A673 (cell line): ENCODE measurements at places on chromosomes 4 and X. TPM values are rescaled to one million over a fixed set of nuclear protein-coding genes. Genes with fewer than 3 reads are reported as not detected.

- peaks cover 12% of the 10 kb centered on the region for H3K27me3 ChIP-seq
- H3K4me3 ChIP-seq = no peak overlapping the region
- no peak for DNase-seq
Observed at GRCh38 chrX:115499112-115499805, 61.7 kb upstream of the PLS3 start.

DNA sequence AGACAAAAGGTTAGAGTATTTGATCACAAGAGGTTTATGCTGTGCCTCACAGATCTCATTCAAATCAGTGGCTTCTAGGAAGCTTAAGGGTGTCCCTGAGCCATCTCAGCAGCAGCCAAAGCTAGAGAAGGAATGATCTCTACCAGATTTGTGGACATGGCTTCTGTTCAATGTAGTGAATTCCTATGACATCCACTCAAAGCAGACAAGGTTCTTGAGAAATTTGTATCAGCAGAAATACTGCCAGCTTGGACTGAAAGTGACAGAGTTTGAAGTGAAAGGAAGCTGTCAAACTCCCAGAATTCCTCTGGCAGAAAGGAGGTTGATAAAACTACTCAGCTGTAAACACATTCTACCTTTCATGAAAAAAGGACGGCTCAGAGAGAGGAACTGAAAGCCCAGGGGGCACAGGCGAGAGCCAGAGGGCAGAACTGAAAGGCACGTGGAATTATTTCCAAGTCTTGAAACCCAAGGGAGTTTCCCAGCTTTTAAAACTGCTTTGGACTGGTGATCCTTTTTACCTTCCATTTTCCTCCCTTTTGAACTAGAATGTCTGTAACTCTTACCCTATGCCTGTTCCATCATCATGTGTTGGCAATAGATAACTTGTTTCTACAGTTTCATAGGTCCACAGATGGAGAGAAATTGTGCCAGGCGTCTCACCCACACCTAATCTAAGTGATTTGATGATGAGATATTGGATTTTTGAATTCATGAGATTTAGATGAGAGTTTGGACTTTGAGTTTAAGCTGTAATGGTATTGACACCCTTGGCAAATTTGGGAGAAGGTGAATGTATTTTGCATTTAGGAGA lies 14.5 kb upstream of the MED14 start:
- no peak overlapping the region for H3K4me3 ChIP-seq
- peaks cover 6% of the 10 kb centered on the region for H3K27me3 ChIP-seq
- H3K27ac ChIP-seq = no peak overlapping the region
- no peak for DNase-seq
- no peaks in the 10 kb centered on the region for H3K4me1 ChIP-seq

DNA sequence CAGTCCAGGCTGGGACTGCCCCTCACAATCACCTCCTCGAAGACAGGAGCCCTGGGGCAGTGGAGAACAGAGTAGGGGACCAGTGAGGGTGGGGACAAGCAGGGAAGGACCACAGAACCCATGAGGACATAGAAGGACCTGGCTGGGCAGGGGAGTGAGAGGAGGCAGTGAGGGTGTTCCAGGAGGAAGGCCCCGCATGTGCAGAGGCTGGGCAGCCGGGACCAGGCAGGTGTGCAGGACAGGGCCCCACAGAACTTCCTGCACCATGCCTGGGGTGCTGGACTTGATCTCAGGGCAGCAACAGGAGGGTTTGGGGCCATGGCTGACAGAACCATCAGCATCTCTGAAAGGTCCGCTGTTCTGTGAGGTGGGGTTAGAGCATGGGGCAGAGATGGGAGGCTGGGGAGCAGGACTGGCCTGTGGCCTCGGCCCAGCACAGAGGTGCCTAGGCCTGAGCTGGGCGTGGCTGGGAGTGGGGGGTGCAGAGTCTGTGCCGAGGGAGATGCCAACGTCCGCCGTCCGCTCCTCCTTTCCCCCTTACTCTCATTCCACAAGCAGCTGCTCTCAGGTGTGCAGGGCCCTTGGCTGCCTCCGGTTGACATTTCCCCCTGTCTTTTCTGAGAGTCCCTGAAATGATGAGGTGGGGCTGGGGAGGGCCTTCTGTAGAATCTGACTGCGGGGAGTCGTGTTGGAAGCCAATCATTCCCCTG lies 40.8 kb downstream of the EVC start:
- peaks cover 14% of the 10 kb centered on the region for H3K4me1 ChIP-seq
- H3K27me3 ChIP-seq = no peaks in the 10 kb centered on the region
- no peak overlapping the region for H3K4me3 ChIP-seq
- H3K36me3 ChIP-seq = peaks cover 6% of the 10 kb centered on the region
- no peak overlapping the region for H3K27ac ChIP-seq
- no peak for DNase-seq

GRCh38 chrX:55731826-55732225 lies 14.3 kb downstream of the RRAGB start:
- no peak overlapping the region for H3K4me3 ChIP-seq
- peaks cover 6% of the 10 kb centered on the region for H3K36me3 ChIP-seq
- no peaks in the 10 kb centered on the region for H3K27me3 ChIP-seq
- DNase-seq = no peak
- no peak overlapping the region for H3K27ac ChIP-seq
- no peaks in the 10 kb centered on the region for H3K4me1 ChIP-seq

DRD5 gene
- not detected in 2 replicates for total RNA-seq
